ENCODE measurements at places on chromosomes 2 and 18.

- no peaks in the 10 kb centered on the region for H3K36me3 ChIP-seq
- H3K27me3 ChIP-seq, result no peaks in the 10 kb centered on the region
- no peak overlapping the region for H3K27ac ChIP-seq
- no peaks in the 10 kb centered on the region for H3K4me1 ChIP-seq
- no peak for DNase-seq
Measured at GRCh38 chr2:239700686-239701345, 300.0 kb upstream of the HDAC4 start.

DNA sequence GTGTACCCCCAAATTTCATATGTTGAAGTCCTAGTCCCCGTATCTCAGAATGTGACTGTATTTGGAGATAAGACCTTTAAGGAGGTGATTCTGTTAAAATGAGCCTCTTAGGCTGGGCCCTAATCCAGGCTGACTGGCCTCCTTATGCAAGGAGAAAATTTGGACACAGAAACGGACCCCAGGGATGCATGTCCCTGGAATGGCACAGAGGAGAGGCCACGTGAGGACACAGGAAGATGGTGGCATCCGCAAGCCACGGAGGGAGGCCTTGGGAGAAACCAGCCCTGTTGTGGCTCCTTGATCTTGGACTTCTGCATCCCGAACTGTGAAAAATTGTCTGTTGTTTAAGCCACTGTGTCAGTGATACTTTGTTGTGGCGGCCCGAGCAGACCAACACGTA lies 150.7 kb downstream of the COL4A4 start:
- H3K36me3 ChIP-seq, result no peaks in the 10 kb centered on the region
- no peak for DNase-seq
- H3K27me3 ChIP-seq, result no peaks in the 10 kb centered on the region

GRCh38 chr18:13574355-13574754 lies 152.0 kb downstream of the FAM210A start:
- no peaks in the 10 kb centered on the region for H3K36me3 ChIP-seq
- H3K4me3 ChIP-seq, result no peak overlapping the region
- no peaks in the 10 kb centered on the region for H3K27me3 ChIP-seq

- H3K27me3 ChIP-seq, result no peaks in the 10 kb centered on the region
- H3K4me3 ChIP-seq, result no peak overlapping the region
- no peaks in the 10 kb centered on the region for H3K36me3 ChIP-seq
- DNase-seq, result no peak
- H3K27ac ChIP-seq, result no peak overlapping the region
- H3K4me1 ChIP-seq, result no peaks in the 10 kb centered on the region
Measured at GRCh38 chr2:10647886-10648605, 41.7 kb downstream of the NOL10 start.

DNA sequence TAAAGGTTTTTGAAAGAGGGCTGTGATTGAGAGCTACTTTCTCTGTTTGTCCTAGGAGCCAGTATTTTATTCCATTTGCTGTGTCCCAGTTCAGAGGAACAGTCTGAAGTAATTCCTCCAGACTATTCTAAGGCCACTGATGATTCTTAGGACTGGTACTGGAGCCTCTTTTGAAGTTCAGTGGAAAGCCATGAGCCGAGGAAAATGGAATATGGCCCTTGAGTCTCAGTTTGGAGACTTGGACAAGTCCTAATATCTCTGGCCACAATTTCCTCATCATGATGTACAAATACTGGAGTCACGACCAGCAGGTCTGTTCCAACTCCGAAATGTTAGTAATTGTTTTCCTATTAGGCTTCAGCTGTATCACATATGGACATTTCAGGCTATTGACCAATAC lies 7.1 kb upstream of the COLEC12 start:
- no peaks in the 10 kb centered on the region for H3K4me1 ChIP-seq
- H3K36me3 ChIP-seq, result no peaks in the 10 kb centered on the region
- H3K27me3 ChIP-seq, result no peaks in the 10 kb centered on the region
- H3K4me3 ChIP-seq, result no peak overlapping the region
